ENCODE measurements at places on chromosomes 1 and 21.

GRCh38 chr1:113369699-113370098, 20.6 kb upstream of the MAGI3 start:
- DNase-seq: no peak

GRCh38 chr1:4794020-4794780, 139.8 kb downstream of the AJAP1 start:
- no peak for DNase-seq

DNA sequence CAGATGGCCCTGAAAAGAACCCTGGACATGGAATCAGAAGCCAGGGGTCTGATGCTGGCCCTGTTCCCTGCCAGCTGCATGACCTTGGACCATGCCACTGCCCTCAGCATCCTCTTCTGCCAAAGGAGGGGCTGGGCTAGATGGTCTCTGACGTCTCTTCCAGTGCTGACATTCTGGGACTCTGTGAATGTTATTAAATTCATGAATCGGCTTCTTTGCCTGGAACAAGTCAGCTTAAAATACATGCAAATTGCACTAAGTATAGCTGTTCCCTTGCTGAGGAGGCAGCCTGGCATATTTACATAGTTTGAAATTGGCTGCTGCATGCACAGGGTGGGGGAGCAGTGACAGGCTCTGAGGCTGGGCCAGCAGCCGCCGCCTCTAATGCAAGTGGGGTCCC, 23.8 kb downstream of the KCNA2 start:
- no peak for DNase-seq

DNA sequence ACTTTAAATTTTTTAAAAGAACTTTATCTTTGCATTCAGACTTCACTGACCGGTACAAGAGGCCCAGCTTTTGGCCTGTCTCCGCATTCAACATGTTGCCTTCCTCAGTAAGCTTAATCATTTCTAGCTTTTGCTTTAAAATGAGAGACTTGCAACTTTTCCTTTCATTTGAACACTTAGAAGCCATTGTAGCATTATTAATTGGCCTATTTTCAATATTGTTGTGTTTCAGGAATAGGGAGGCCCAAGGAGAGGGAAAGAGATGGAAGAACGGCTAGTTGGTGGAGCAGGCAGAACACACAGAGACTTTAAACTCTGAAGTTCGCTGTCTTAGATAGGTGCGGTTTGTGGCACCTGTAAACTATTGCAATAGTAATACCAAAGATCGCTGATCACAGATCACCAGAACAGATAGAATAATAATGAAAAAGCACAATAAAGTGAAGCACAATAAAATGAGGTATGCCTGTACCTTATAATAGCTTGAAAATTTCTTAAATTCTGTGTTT, 31.4 kb downstream of the RABGAP1L start:
- no peak for DNase-seq

DNA sequence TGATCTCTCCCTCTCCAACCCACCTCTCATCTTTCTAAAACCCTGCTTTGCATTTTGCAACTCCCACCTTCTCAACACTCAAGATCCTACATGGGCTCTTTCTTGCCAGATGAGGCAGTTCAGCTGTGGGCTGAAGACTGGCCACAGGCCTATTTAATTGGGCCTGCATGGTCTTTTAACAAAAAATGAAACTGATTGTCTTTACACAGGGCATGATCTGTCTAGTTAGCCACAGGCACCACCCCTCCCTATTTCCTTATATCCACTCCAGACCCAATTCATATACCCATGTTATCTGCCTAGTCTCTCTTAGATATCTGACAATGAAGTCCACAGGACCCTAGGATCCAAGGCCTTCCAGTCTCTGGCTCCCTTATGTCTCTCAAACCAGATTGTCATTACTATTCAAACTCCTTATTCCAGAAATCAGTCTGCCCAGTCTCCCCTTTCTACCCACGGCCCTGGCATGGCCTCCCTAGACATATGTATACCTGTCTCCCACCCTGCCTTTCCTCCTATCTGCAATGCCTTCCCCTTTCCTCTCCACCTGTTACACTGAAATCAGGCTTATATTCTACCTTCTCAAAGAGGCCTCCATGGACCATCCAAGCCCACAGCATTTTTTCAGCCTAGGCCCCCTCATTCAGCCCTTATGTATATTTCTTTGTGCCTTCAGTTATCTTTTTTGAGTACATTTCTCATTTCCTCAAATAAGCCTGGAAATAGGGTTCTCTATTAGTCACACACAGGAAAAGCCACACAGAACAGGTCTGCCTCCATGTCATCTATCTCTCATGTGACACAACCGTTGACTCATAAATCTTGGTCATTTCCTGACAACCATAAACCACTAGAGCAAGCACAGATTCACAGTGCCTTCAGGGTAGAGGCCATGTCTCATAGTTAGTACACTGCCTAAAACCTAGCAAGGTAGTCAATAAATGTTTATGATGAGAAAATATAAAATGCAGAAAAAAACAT, 39.0 kb downstream of the LPAR3 start:
- DNase-seq: peak; percentile 74

DNA sequence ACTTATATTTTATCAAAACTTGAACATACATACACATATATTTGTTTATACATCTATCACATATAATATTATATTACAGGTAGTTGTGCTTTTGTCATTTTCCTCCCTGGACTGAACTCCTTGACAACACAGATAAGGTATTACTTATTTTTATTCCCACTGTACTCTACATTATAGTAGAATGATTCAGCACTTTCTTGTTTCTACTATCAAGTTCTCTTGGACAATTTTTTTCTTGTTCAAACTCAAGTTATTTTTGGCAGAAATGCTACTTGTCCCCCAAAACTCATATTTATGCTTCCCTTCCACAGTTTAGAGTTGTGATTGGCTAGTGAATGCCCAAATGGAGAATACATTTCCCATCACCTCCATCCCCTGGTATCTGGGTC, 10.8 kb upstream of the PTPRC start:
- DNase-seq: no peak

Data from CD4-positive, alpha-beta T cell treated with Interleukin-17A for 1 hour (primary cell).